Stimulated activated CD8-positive, alpha-beta memory T cell treated with anti-CD3 and anti-CD28 coated beads, Interleukin-2, amount 100 ng/mL, for 1 hour (primary cell): ENCODE measurements at places on chromosomes 7 and 10.

GRCh38 chr10:63917363-63917762 lies 396.2 kb downstream of the REEP3 start:
- DNase-seq: no peak

GRCh38 chr7:47956220-47956619 lies 8.0 kb upstream of the PKD1L1 start:
- DNase-seq: no peak

DNA sequence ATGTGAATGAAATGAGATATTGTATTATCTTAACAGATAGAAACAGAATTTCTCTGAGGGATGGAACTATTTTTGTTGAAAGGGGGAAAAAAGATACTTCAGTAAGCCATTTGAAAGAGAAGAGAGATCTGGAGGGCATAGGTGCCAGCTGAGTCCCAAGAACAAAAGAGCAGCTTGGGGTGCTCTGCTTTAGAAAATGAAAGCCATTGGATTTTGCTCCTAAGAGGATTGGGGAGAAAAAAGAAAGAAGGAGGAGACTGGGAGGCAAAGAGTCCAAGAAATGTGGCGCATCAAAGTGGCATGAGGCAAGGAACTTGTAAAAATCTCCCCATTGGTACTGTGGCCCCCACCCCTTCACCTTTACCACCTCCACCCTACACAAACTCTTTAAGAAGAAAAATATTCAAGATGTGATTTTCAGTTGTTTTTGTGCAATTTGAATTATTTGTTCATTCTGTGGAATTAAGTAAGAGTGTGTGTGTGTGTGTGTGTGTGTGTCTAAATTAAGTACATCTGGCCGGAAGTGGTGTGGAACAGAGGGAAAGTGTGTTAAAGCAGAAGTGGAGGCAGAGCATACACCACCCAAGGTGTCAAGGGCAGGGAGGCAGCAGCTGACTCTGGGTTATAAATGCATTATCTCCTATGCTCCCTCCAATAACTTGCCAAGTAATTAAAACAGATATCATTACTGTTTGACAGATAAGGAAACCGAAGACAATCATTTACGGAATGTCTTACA lies 9.9 kb upstream of the GNAI1 start:
- DNase-seq: no peak

DNA sequence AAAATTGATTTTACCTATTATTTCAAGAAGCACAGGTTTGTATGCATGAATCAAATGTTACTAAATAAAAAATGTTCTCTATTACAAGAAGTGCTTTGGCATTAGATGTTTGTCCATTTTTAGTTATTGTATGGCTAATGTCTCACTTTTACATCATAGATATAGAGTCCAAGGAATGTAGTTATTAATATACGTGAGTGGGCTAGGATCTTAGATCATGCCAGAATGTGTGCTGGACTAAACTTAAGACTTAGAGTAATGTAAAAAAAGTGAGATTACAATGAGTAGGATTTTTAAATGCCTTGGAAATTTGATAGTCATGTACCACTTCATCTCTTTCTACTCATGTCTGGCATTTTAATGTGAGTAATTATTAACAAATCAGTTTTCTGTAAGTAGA lies 196.6 kb downstream of the ARL4A start:
- DNase-seq: no peak

DNA sequence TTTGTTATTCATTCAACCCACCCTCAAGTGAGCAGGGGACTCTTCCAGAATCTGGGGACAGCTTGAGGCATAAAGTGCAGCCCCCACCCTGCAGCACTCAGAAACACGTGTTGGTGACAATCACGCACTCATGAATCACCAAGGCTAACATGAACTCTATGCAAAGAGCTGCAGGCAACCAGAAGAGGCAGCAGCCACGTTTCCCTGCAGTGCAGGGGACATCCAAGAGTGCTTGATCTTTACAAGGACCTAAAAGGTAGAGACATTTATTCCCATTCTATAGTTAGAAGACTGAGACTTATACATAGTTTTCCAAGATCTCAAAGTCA lies 135.2 kb upstream of the GDF10 start:
- no peak for DNase-seq

DNA sequence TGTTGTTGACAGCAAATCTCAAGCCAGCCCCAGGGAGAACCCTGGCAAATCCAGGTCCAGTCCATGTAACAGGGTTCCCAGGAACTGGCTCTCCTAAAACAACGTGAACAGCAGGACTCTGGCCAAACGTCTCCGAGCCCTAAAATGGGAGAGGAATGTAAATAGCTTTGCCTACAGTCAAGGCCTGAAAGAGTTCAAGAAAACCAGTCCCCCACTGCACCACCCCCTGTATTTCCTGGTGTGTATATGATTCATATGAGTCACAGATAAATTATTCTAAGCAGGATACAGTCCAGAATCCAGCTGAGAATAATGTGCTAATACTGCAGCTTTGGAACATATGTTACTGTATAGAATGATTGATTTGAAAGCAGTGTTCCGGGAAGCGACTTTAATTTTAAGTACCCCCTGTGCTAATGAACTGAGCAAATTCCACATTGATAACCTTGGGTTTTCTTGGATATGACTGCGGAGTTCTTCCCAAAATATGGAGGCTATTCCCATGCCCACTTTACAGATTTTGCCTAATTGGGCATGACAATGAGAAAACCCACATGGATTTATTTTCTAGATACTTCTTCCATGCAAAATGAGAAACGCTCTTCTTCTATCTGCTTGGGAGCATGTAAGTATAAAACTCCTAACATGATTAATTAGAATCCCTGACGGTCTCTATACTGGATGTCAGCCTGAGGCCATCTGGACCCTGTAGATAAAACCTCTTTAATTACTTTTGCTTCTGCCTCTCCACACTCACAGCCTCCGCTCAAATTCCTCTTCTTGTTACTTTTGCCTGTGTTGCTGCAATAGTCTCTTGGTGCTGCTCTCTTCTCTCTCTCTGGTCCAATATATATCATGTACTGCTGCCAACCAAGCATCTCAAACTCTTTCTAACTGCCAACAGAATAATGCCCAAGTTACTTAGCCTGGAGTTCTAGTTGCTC lies 50.2 kb downstream of the LAMB4 start:
- DNase-seq: no peak

DNA sequence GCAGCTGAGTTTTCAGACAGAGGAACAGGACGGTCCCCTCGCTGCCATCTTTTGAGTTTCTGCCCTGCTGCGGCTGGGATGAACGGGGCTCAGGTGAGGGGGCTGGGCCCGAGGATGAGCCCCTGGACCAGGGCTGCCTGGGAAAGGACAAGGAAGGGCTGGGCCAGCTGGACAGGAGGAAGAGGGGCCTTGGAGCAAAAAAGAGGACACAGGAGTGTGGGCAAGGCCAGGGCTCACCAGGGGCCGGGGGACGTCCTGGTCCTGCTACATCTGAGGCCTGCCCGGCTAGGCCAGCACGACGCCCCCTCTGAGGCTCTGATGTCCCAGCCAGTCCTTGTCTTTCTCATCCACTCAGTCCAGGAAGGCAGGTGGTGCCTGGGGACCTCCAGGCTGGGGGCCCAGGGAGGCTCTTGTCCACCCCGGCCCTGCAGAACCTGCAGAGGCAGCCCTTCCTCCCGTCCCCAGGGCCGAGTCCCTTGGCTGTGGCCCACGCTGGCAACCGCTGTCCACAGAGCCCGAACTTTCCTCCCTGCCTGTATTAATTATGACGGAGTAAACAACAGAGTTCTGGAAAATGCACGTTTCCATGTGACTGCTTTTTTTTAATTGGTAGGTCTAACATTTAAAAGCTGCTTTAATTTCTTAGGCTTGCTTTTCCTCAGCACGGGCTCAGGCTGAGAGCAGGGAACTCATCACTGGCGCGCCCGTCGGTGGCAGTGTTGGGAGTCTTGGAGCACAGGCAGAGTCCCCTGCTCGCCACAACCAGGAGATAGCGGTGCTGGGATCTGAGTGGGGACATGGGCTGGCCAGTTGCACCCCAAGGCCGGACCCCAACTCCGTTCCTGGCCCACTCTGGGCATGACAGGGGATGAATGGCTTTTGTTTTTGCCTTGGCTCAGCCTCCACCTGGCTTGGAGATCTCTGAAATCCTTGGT lies 187.7 kb downstream of the ELFN1 start:
- no peak for DNase-seq

DNA sequence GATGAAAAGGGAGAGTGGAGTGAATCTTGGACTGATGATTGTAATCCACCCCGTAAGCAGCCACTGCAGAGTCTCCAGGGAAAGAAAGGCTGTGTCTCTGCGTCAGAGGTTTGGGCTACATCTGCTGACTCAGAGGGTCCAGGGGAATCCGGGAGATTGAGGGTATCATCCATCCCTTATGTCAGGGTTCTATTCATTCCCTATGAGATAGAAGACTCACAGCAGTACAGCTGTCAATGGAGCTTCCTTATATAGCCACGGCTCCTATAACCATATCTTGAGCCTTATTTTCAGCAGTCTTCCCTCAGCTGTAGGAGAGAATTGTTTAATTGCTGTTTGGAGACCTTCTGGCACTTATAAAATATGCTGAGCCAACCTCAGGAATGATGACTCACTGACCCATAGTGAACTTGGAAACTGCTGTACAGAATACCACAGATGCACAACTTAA lies 558.2 kb upstream of the PFKP start:
- DNase-seq: no peak

- no peak for DNase-seq
These were observed 81.2 kb downstream of the MKX start for GRCh38 chr10:27664461-27664860.

DNA sequence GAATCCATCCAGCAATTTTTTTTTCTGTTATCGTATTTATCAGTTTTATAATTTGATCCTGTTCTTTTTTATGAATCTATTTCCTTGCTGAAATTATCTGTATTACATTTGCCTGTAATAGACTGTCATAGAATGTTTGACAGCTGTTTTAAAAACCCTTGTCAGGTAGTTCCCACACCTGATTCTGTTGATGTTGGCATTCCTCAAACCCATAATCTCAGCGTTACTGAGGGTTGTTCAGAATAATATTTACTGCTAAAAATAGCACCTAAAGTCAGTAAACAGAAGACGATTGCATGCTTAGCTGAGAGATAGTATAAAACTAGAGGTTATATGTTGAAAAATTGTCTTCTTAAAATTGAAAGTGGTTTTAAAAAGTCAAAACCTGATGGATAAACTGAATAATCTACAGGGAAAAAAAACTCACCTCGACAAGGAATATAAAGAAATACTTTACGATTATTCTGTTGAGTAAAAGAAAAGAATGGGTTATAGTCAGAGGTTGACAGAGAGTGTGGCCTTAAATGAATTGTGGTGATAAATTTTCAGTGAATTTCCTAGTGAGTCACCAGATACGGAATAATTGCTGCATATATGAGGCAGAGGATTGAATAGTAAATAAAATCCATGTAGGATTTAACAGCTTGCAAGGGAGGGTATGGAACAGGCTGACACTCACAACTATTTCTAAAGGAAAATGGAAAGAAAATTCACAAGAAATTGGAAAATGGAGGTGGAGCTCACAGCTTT lies 824.1 kb upstream of the IGFBP3 start:
- DNase-seq: no peak

DNA sequence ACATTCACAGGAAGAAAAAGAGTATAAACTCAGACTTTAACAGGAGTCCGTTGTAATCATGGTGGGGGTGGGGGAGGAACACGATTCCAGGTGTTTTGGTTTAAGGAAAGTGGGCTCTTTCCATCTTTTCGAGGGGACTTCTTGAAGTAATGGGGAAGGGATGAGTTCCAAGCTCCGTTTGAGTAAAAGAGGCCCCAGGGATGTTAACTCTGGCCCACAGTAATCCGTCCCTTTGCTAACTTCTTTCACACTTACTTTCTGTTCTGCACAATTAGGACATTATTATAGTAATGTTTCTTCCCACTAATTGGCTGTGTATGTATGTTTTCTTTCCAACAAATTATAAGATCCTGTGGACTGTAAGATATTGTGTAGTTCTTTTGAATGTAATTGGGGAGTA lies 374.4 kb downstream of the BBS9 start:
- DNase-seq: no peak

DNA sequence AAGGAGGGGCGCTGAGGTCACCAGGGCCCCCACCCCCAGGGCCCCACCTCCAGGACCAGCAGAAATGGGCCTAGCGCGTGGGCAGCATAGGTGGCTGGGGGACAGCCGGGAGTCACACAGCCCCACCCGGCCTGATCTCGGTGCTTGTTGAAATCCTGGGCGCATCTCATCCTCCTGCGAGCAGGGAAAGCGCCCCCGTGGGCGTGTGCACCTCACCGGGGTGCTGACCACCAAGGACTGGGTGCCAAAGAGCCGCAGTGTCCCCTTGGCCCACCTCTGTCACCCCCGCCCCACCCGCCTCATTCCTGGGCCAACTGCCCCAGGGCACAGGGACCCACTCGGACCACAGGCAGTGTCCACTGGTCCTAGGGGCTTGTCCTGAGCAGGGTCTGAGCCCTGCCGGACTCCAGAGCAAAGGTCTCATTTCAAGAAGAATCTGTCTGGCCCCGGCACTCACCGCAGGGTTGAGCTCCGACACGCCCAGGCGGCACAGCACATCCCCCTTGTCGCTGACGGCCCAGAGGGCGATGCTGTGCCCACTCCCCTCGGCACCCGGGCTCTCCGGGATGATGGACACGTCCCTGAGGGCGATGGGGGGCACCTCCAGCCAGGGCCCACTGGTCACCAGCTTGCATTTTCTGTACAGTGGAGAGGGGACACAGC lies 11.4 kb downstream of the BHLHA15 start:
- DNase-seq: no peak

DNA sequence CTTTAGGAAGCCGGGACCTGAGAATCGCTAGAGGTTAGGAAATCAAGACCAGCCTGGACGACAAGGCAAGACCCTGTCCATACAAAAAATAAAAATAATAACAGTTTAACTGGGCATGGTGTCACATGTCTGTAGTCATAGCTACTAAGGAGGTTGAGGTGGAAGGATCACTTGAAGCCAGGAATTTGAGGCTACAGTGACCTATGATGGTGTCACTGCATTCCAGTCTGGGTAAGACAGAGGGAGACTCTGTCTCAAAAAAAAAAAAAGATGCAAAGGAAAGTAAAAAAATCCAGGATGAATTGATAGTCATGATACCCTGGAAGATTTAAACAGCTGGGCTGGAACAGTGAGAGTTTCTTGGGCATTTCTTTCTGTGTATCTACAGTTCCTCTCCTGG lies 463.2 kb downstream of the GALNT17 start:
- DNase-seq: no peak
